ENCODE measurements at places on chromosomes 13 and 19.

GRCh38 chr13:48775804-48776203, 122.1 kb downstream of the CYSLTR2 start:
- peak; percentile 49 for DNase-seq

GRCh38 chr13:46554951-46555350, 2.0 kb downstream of the LRCH1 start:
- no peak for DNase-seq

DNA sequence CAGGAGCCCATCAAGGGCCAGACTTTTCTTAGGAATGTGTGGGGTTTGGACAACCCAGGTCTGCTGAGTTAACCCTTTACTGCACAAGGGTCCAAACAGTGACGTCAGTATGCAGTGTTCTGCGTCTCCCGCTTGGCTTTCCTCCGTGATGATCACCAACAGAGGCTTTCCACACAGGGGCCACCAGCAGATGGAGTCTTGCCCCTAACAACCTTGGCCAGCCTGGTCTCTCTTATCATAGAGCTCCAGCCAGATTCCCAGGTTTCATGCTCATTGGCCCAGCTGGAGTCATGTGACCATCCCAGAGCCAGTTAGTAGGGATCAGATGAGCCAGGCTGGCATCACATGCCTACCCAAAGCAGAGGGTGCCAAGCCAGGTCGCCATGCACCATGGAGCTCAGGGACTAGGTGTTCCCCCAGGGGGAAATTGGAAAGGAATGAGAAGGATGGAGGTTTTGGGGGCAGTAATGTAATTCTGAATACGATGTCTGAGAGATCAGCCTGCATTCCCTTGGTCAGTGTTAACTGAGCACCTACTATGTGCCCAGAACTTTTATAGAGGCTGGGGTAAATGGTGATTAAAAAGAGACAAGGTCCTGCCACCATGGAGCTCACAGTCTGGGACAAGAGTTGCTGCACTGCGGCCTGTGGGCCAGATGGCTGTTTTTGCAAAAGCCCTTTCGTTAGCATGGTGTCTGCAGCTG, 61.2 kb downstream of the MYH14 start:
- DNase-seq: no peak

- DNase-seq: no peak
These were observed 12.3 kb downstream of the CBLC start for GRCh38 chr19:44789943-44790483.

DNA sequence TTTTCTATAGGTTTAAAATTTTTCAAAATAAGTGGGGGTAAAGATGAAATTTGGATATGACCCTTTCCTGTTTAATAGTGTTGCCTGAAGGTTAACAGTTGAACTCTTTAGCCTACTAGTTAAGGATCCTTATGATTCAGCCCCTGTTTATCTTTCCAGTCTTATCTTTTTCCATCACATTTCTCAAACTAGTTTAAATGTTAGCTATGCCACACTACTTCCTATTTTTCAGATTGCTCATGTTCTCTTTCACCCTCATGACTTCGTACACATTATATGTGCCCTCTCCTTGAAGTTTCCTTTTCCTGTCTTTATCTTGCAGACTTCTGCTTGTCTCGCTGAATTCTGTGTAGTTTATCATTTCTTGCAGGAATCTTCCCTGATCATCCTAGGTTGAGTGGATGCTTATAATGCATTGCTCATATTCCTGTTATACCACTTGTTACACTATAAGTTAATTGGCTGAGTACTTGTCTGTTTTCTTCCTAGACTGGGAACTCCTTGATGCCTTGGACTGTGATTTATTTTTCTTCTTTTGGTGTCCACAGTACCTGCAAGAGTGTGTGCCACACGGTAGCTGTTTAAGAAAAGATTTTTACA, 86.7 kb downstream of the FNDC3A start:
- no peak for DNase-seq

DNA sequence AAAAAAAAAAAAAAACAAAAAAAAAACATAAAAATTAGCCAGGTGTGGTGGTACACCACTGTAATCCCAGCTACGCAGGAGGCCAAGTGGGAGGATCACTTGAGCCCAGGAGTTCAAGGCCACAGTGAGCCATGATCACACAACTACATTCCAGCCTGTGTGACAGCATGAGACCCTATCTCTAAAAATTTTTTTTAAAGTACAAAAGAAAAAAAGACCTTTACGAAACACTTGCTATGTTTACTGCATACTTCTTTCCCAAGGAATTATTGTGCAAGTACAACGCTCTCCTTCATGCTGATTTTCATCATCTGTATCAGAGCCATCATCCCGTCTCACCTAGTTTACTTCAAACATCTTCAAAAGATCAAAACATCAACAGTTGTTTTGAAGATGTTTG, 28.6 kb upstream of the ZNF780A start:
- DNase-seq: no peak

DNA sequence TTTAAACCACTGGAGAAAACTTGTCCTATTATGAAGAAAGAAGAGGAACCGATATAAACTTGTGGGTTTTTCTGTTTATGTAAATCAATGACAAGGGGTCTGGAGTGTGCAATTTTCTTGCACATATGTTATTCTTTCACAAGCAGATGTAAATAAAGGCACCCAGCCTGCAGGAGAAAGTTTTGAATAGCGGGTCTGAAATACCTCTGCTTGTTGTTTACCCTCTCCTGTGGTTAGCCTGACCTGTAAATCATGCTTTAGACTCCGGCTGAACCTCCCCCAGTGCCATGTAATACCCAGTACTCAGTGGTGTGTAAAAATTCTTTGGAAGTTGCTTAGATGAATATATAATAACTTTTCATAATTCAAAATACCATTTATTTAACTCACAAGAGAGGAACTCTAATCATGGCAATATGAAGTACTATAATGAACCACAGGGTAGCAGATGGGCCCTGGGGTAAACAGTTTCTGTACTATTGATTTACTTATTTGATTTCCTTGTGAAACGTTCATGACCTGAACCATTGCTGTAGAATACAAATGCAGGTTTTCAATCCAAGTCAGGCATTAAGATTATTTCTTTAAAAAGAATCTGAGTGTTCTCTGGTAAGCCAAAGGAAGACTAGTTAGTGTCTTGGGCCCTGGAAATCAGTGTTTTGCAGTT, 245.1 kb downstream of the LMO7 start:
- peak; percentile 97 for DNase-seq

- DNase-seq: no peak
These were observed 72.1 kb downstream of the KATNAL1 start for GRCh38 chr13:30235216-30235615.

DNA sequence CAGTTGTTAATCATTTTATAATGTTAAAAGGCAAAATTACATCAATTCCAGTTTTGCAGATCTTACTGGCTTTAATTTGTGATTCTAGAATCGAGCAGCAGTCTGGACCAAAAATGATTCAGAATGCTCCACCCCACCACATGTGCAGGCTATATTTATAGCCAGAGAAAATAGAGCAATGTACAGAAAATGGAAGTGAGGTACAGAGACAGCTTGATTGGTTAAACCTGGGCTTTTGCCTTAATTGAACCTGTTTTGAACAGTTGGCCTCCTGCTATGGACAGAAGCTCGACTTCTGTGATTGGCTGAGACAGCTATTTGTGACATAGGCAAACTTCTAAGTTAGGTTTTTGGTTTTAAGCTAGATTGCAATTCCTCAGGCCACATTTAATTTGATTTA, 607.4 kb upstream of the MIR17HG start:
- DNase-seq: no peak
